ENCODE measurements at places on chromosomes 12 and 14.

DNA sequence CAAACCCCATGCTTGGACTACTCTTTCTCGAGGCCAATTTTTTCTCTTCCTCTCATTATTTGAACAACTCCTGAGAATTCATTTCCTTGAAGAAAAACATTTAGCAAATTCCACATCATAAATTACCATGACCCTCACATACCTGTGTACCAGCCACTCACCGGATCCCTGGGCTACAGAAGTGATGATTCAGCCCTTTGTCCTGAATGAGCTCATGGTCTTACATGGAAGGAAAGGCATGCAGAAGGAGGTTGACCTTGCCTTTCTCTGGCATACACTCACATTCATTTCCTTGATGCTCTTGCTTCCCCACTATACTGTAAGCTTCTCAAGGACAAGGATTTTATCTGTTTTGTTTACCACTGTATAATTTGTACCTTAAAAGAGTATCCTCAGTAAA, 191.5 kb downstream of the SLC5A8 start:
- no peak for DNase-seq

- no peak for DNase-seq
Measured at GRCh38 chr12:122088179-122088810, 9.7 kb downstream of the MLXIP start.

GRCh38 chr14:68293404-68293803, 473.8 kb downstream of the RAD51B start:
- peak; percentile 28 for DNase-seq

DNA sequence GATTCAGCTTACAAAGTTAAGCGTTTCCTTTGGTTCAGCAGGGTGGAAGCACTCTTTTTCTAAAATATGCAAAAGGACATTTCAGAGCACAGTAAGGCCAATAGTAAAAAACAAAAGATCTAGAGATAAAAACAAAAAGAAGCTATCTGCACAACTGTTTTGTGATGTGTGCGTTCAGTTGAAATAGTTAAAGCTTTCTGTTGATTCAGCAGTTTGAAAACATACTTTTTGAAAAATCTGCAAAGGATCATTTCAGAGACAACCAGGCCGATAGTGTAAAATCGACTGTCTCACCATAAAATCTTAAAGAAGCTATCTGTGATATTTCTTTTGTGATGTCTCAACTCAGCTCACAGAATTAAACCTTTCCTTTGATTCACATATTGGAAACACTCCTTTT, 300.0 kb upstream of the ALG10B start:
- no peak for DNase-seq

- DNase-seq = no peak
Measured at GRCh38 chr12:120235369-120236323, 29.9 kb downstream of the PXN start.

GRCh38 chr12:5000204-5000603, 43.5 kb upstream of the KCNA5 start:
- DNase-seq = no peak

GRCh38 chr12:89752341-89752740, 43.7 kb upstream of the ATP2B1 start:
- no peak for DNase-seq

DNA sequence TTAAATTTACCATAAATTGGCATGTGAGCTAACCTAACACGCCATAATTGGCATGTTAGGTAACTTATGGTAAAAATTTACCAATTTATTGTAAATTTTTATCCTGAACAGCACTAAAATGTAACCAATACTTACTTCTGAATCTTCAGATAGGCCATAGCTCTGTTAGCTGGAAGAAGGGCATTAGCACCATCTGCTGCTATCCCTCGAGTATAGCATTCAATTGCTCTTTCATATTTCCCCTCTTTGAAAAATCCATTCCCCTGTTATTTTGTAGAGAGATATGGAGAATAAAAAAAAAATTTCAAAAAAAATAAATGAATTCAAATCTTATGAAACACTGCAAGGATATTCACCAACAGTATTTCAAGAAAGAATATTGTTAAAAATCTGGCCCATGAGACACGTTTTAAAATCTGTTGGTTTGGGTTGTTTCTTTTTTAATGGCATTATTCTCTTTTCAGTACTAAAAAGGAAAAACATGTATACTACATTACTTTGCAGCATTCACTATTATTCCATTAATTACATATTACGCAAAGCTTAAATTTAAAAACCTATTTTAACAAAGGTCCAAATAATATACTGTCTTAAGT, 19.1 kb downstream of the RPAP3 start:
- DNase-seq = peak; percentile 57

- DNase-seq = no peak
Measured at GRCh38 chr12:31363416-31363809, 37.5 kb upstream of the SINHCAF start.

- no peak for DNase-seq
Measured at GRCh38 chr12:22935090-22935489, 310.1 kb downstream of the ETNK1 start.

DNA sequence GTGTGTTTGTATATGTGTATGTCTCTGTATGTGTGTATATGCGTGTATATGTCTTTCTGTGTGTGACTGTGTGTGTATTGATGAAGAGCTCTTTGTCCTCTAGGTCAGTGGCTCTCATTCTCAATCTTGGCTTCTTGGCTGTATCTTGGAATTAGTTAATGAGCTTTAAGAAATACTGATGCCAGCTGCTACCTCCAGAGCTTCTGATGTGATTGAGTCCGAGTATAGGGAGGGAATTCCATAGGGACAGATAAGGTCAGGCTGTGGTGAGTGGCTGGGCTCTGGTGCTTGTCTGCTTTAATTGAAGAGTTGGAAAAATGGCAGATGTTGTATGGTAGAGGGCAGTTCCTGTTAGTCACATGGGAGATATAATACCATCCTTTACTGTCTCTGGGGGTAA, 140.1 kb downstream of the C12orf75 start:
- DNase-seq = no peak
